Hematopoietic multipotent progenitor cell treated with erythropoietin and hydrocortisone succinate and interleukin-3 and kit ligand, for 15 days (in vitro differentiated cells): ENCODE measurements at places on chromosomes 11 and 22.

GRCh38 chr11:84648471-84648870 is 978.7 kb downstream of the DLG2 start:
- DNase-seq = no peak

DNA sequence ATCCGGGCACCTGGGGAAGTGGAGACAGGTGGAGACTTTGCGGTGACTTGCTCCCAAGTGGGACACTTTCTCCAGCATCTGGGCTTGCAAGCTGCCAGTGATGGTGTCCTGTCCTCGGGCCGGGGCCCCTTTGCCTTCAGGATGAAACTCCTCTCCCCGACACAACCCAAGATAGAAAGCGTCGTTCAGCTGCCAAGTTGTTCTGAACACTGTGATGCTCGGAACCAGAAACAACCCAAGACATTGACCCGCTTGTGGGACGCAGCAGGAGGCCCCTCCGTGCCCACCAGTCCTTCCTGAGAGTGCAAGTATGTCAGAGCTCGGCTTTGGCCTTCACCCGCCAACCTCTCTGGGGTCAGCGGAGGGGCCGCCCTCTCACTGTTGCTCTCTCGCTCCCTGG is 31.3 kb downstream of the LINC01488 start:
- no peak for DNase-seq

GRCh38 chr11:100593291-100593690 is 93.8 kb upstream of the ARHGAP42 start:
- DNase-seq = no peak

DNA sequence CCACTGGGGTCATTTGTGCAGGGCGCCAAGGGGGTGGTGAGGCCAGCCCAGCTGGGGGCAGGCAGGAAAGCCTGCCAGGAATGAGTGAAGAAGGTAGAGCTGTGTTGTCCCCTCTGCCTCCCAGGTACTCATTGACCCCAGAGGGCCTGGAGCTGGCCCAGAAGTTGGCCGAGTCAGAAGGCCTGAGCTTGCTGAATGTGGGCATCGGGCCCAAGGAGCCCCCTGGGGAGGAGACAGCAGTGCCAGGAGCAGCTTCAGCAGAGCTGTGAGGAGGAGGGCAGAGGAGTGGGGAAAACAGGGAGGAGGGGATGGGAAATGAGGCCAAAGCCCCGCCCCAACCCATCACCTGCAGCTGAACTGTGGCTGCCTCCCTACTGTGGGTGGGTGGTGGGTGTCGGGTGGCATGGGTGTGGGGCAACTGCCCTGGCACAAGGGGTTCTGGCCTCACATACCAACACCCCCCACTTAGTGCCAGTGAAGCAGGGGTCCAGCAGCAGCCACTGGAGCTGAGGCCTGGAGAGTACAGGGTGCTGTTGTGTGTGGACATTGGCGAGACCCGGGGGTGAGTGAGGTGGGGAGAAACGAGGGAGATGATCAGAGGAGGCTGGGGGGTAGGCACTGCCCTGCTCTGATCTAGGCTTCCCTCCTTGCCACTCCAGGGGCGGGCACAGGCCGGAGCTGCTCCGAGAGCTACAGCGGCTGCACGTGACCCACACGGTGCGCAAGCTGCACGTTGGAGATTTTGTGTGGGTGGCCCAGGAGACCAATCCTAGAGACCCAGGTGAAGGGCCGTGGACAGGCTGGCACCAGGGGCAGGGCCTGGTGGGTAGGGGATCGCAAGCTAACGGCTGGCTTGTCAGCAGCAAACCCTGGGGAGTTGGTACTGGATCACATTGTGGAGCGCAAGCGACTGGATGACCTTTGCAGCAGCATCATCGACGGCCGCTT is 3.0 kb downstream of the MUS81 start:
- DNase-seq = no peak

- DNase-seq = no peak
Observed at GRCh38 chr22:23700706-23701105, 9.9 kb downstream of the RGL4 start.

DNA sequence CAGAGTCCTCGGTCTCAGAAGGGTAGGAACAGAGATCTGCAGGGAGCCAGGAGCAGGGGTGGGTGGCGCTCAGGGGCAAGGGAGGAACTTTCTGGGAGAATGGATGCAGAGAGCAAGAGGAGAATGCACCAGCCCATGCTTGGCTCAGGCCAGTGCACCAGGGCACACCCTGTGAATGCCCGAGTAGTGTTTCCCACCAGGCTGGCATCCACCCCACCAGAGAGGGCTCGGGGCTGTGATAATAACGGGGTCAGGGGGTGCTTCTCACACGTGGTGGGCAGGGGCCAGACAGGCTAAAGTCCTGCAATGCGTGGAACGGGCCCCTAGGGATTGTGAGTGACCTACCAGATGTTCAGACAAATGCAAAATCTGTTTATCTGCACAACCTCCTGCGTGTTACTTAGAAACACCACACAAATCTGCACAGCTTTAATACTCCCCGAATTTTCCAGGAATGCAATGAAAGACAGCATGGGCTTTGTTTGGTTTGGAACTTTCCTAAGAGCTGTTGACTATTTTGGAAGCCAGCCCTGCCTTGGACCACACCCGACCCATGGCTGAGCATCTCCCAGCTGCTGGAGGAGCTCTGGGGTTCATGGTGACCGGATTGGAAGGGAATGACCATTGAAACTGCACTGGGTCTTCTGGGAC is 368.3 kb downstream of the SHANK2 start:
- no peak for DNase-seq
